ENCODE measurements at places on chromosomes 1 and 21. TPM values are rescaled to one million over a fixed set of nuclear protein-coding genes. Genes with fewer than 3 reads are reported as not detected.
A peak's percentile ranks its signal among the peaks of the same experiment; 100 is the strongest.

POU3F1 gene
- not detected for total RNA-seq

KCNA2 gene
- not detected for total RNA-seq

ITGB2 gene
- total RNA-seq = 4.3 TPM

LCE2C gene
- not detected for total RNA-seq

HEYL gene
- total RNA-seq = 0.10 TPM

PDPN gene
- total RNA-seq = 47.5 TPM

NBPF3 gene
- total RNA-seq = 22.4 TPM

SPATA1 gene
- not detected for total RNA-seq

OR2T6 gene
- total RNA-seq = not detected

LCE2B gene
- not detected for total RNA-seq

SLC41A1 gene
- 7.2 TPM for total RNA-seq

DNA sequence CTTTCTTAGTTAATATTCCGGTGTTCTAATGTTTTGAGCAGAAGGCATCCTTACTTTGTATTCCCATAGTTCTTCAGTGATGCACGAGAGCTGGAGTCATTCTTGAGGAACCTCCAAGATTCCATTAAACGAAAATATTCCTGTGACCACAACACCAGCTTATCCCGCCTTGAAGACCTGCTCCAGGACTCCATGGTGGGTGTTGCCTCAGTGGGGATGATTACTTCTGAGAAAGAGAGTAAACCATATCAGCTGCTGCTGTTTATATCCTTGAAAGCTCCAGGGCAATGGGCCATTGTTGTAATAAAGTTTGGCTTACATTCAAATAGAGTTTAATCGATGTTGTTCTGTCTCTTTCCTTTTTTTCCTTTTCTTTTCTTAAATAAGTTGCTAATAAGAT is 93.1 kb downstream of the MACF1 start:
- no peak for DNase-seq

DNA sequence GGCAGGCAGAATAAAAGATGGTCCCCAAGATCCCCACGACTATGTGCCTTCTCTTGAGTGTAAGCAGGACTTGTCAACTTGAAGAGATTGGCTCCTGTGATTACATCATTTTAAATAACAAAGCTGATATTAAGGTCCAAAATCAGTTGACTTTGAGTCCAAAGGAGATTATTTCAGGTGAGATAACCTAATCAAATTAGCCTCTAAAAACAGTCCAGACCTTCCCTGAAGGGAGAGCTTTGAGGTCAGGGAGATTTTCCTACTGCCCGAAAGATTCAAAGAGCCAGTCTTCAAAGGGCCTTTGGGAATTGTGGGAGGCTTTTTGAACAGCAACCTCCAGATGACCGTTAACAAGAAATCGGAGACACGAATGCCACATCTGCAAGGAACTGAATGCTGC is 51.5 kb upstream of the NCAM2 start:
- DNase-seq = no peak

- DNase-seq = no peak
Observed at GRCh38 chr1:230863449-230863848, 4.9 kb downstream of the C1orf198 start.

DNA sequence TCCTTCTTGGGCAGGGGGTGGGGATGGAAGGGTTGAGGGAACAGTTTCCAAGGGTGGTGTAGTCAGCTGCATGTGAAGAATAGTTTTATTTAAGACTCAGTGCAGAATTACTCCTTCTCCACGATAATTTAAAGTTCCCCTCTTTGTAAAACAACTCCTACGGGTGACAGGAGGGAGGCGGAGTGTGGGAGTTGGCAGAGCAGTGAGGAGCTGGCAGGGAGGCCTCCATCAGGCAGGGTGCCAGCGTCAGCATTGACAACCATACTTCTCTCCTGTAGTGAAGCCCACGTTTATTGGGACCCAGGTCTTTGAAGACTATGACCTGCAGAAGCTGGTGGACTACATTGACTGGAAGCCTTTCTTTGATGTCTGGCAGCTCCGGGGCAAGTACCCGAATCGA is 93.8 kb downstream of the MTR start:
- DNase-seq = no peak

DNA sequence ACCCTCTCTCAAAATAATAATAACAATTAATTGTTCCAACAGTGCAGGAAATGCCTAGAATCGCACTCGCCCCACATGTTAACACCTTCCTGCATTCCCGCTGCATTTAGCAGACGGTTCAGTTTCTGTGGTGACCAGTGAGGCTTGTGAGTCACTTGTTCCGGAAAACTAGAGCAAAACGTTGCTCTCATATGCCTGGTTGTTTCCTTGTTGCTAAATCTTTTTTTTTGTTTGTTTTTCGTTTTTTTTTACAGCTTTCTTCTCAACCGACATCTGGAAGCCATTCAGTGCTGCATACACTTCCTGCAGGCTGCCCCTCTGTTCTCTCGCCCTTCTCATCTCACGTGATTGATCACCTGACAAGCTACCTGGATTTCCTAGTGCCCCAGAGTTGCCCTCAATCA is 56.9 kb upstream of the TMPRSS2 start:
- no peak for DNase-seq

GRCh38 chr1:94325377-94326302 is 88.3 kb upstream of the ARHGAP29 start:
- peak; percentile 82 for DNase-seq

DNA sequence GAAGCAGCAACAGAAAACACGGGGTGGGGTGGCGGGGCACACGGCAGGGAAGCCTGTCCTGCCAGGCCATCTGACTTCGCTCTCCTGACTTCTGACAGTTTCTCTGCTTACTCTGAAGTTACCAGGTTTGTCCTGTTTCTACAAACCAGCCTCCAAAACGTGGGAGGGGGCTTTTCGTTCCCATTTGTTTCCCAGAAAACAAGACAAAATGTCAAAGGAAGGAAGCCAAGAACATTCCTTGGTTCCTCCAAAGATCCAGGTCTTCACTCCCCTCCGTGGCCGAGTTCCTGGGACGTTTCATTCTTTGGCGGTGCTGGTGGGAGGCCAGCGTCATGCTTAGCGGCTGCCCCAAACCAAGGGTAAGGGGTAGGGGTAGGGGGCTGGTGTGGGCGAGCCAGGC is 49.6 kb downstream of the MEGF6 start:
- no peak for DNase-seq

GRCh38 chr1:1804301-1804700 is 26.0 kb upstream of the NADK start:
- no peak for DNase-seq

GRCh38 chr1:217526636-217527035 is 104.3 kb downstream of the GPATCH2 start:
- no peak for DNase-seq

DNA sequence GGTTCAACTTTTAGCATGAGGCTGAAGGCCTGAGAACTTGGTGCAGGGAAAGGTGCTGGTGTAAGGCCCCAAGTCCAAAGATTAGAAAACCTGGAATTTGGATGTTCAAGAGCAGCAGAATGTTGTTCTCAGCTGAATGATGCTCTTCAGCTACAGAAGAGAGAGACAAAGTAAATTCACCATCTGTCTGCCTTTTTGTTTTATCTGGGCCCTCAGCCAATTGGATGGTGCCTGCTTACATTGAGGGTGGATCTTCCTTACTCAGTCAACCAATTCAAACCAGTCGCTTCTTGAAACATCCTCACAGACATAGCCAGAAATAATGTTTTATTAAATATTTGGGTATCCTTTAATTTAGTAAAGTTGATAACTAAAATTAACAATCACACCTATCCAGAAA is 748.2 kb upstream of the ADAMTS5 start:
- DNase-seq = no peak

DNA sequence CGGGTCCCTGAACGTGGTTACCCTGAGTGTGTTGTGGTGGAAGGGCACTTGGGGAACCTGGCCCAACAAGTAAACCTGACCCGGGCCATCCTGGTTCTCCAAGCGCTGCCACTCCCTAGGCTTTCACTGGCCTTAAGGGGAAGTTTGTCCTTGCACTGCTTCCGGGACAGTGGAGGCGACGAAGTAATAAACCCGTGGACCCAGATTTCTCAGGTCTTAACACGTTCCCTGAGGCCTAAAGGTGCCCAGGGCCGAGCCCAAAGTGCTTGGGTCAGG is 261 bp upstream of the CCDC24 start:
- DNase-seq = no peak

DNA sequence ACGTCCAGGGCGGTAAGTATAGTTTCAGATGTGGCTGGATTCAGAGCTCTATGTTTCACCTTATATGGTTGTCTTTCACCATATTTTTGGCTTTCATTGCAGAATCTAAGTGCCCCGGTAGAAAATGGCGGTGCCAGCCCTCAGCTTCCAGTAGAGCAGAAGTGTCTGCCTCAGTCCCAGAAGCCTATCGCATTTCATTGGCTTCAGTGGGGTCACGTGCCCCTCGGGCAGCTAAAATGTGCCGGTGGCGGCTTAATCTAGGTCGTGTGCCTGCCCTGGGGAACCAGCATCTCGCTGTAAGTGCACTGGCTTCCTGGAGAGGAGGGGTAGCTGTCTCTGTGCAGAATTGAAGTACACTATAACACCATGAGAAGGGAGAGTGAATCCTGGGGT is 107.4 kb upstream of the MAGI3 start:
- DNase-seq = no peak

DNA sequence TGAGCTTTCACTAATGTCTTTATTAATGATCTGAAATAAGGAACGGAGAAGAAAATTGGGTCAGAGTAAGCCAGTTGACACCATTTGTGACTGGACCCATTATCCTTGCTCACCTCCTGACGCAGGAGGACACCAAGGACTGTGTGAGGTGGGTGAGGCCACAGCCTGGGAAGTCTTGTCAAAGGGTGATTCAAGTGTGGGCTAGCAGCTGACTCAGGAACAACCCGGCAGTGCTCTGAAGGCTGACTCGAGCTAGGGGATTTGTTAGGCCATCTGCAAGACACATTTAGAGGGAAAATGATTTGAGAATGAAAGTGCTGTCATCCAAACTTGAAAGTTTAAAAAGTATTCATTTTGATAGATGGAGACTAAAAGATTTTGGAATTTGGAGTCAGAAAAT is 21.2 kb downstream of the PRRX1 start:
- no peak for DNase-seq

- no peak for DNase-seq
Observed at GRCh38 chr1:39431927-39432326, 59.5 kb upstream of the BMP8A start.

DNA sequence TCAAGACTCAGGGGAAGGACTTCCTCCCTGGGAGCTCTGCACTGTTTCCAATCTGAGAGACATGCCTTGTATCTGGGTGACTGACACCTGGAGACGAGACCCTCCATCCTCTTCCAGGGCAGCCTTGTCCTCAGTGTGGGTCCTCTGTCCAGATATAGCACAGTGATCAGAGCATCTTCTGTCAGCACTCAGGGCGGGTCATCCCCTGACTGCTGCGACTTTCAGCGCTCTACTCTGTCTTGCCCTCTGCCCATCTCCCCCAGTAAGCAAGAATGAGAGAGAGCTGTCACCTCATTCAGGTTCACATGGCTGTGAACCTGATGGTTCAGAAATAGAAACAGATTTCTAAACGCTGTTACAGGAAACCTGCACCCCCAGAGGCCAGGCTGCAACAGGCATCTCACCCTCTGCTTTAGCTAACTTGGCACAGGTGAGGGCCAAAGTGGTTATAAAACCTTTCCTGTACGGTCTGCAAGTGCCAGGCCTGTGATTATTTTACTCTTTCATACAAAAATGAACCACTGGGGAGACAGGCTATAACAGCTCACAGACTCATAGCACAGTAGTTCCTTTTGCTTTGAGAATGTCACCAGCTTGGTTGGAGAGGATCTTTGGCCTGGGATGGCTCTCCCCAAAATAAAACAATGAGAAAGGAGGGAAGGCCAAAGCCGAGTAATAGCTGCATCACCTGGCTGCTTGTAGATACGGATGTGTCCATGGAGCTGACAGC is 11.4 kb upstream of the TENT5C start:
- DNase-seq = no peak
